ENCODE measurements at places on chromosomes 1 and 21. TPM values are rescaled to one million over a fixed set of nuclear protein-coding genes. Genes with fewer than 3 reads are reported as not detected.

DNA sequence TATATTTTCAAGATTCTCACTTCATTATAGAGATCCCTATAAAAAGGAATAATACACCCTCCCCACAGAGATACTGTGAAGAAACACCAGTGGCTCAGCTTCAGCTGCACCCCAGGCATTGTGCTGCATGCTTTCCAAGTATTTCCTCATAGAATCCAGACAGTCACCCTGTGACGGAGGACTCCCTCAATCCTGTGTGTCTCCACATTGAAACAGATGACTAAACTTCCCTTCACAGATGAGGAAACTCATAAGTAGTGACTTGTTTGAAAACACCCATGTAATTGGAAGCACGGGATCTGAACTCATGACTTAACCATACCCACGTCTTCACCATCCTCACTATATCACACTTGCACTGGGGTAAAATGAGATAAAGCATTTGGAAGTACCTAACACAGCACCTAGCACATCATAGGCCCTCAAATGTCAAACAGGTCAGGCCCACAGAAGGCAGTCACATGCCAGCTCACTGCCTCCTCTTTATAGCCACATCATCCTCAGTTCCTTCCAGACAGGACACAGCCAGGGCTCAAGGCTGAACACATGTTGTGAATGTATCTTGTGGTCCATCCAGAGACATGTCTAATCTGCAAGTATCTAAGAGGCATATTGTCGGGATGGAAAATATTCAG is 55.2 kb downstream of the GPR161 start:
- H3K4me1 ChIP-seq: no peaks in the 10 kb centered on the region
- no peak overlapping the region for H3K27ac ChIP-seq
- H3K4me3 ChIP-seq: no peak overlapping the region
- H3K27me3 ChIP-seq: no peaks in the 10 kb centered on the region

Gene SELE
- total RNA-seq: not detected

DNA sequence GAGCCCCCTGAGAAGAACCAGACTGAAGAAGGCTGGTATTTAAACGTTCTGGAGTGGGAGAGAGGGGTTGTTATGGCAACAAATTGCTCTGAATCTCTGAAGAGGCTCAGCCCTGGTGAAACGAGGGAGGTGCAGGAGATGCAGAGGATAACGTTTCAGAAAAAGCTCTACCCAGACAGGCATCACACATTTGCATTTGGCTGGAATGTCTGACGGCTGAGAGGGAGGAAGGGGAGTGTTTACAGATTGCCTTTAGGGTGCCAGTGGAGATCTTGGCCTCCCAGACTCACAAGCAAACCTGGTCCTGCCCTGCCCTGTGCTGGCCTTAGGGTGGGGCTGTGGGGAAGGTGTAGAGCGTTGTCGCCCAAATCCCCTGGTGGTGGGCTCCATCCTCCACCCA is 169.0 kb upstream of the AJAP1 start:
- no peak for DNase-seq
- no peaks in the 10 kb centered on the region for H3K4me1 ChIP-seq
- H3K27me3 ChIP-seq: no peaks in the 10 kb centered on the region
- H3K4me3 ChIP-seq: no peak overlapping the region
- H3K27ac ChIP-seq: no peak overlapping the region

Gene PDE4B
- 43.6 TPM for total RNA-seq

DNA sequence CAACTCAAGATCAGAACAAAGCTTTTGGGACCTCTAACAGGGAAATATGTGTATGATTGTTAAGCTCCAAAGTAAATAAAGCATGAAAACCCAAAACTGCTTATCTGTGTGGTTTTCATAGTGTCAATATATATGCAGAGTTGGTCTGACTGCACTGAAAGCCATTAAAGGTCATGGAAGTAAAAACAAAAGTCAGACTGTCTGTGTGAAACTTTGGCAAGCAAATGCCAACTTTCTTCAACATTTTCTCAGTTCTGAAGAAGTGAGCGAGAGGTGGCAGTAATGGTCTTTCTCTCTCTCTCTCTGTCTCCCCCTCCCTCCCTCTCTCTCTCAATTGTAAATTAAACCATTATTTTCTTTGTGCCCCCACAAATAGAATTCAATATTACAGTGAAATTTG is 100.1 kb upstream of the S1PR1 start:
- no peak overlapping the region for H3K4me3 ChIP-seq
- H3K36me3 ChIP-seq: no peaks in the 10 kb centered on the region
- peaks cover 32% of the 10 kb centered on the region for H3K4me1 ChIP-seq
- H3K27me3 ChIP-seq: no peaks in the 10 kb centered on the region

DNA sequence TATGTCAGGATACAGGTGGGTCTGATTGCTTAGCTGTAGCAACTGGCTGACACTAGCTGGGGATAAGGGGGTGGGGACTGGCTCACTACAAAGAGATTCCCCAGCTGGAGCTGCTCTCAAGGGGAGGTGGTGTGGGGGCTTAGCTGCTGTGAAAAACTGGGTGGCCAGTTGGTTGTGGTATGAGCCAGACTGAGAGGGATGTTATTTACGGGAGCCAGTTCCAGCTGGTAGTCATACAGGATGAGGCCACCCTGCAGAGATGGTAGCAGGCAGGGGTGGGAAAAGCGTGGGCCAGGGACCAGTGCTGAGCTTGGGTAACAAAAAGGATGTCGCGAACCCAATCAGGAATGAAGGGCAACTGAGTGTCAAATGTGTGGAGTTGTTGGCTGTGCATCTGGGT is 204.0 kb upstream of the C21orf91 start:
- no peaks in the 10 kb centered on the region for H3K36me3 ChIP-seq
- no peak for DNase-seq

- H3K4me3 ChIP-seq: no peak overlapping the region
- no peaks in the 10 kb centered on the region for H3K27me3 ChIP-seq
- peak; percentile 5 for DNase-seq
- H3K36me3 ChIP-seq: no peaks in the 10 kb centered on the region
- H3K27ac ChIP-seq: no peak overlapping the region
Observed at GRCh38 chr21:22575165-22575584, 1577.0 kb downstream of the NCAM2 start.

DNA sequence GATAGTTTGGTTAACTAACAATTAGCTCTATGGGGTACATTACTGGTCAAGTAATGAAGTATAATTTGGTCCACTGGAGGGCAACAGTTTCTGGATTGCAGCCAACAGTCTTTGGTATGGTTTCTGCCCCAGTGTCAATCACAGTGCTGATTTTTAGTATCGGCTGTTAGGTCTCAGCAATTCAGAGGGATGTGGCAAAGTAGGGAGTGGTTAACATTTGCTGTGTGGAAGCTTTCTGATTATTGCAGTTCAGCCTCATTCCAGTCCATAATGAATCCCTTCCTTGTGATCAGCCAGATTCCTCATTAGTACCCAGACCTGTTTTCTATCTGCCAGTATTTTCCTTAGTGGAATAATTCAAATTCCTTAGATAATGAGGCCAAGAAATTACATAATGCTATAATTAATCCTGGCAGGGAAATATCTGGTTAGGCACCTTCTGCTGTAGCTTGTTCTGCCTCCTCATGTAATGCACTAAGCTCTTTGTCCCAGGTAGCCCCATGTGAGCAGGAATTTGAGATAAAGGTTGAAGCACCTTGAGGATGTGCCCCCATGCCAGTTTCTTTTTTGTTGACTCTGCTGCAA is 14.0 kb downstream of the F3 start:
- H3K27me3 ChIP-seq: no peaks in the 10 kb centered on the region
- H3K4me3 ChIP-seq: no peak overlapping the region
- no peaks in the 10 kb centered on the region for H3K4me1 ChIP-seq

Measured in naive thymus-derived CD4-positive, alpha-beta T cell (primary cell).